ENCODE measurements at places on chromosomes 1 and 21. TPM values are rescaled to one million over a fixed set of nuclear protein-coding genes. Genes with fewer than 3 reads are reported as not detected.
A peak's percentile ranks its signal among the peaks of the same experiment; 100 is the strongest.

GRCh38 chr1:246428542-246429308 lies 78.4 kb downstream of the SMYD3 start:
- no peak for DNase-seq
- H3K27me3 ChIP-seq: no peaks in the 10 kb centered on the region
- no peak overlapping the region for H3K27ac ChIP-seq

SLC26A9 gene
- not detected for total RNA-seq

CNTN2 gene
- not detected for total RNA-seq

- DNase-seq: no peak
- H3K27me3 ChIP-seq: no peaks in the 10 kb centered on the region
- no peaks in the 10 kb centered on the region for H3K4me1 ChIP-seq
- H3K27ac ChIP-seq: no peak overlapping the region
- no peaks in the 10 kb centered on the region for H3K36me3 ChIP-seq
- H3K4me3 ChIP-seq: no peak overlapping the region
Observed at GRCh38 chr1:75234562-75234961, 100.4 kb downstream of the LHX8 start.

COL11A1 gene
- total RNA-seq: not detected

DNA sequence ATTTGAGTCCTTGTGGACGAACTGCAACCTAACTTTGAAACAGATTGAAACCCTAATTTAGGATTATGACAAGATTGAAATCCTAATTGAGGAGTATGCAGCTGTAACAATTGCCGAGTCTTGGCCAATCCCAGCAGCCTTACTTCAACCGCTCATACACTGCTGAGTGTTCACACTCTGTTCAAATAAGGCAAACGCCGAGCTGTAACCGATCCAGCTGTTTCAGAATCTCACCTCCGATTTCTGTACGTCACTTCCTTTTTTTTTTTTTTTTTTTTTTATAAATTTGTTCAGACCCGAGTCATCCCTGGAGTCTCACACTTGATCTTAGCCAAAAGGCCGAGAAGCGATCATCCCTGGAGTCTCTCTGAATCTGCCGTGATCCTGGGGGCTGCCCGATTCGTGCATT lies 22.3 kb upstream of the ATP5PO start:
- no peaks in the 10 kb centered on the region for H3K27me3 ChIP-seq
- peaks cover 67% of the 10 kb centered on the region for H3K4me1 ChIP-seq
- H3K36me3 ChIP-seq: peaks cover 42% of the 10 kb centered on the region
- H3K4me3 ChIP-seq: no peak overlapping the region
- no peak for DNase-seq

GRCh38 chr1:148318123-148318903 lies 164.8 kb downstream of the PPIAL4G start:
- DNase-seq: peak; percentile 77
- H3K4me3 ChIP-seq: peak overlapping the region; percentile 89
- peaks cover 2% of the 10 kb centered on the region for H3K36me3 ChIP-seq
- peaks cover 33% of the 10 kb centered on the region for H3K4me1 ChIP-seq

DNA sequence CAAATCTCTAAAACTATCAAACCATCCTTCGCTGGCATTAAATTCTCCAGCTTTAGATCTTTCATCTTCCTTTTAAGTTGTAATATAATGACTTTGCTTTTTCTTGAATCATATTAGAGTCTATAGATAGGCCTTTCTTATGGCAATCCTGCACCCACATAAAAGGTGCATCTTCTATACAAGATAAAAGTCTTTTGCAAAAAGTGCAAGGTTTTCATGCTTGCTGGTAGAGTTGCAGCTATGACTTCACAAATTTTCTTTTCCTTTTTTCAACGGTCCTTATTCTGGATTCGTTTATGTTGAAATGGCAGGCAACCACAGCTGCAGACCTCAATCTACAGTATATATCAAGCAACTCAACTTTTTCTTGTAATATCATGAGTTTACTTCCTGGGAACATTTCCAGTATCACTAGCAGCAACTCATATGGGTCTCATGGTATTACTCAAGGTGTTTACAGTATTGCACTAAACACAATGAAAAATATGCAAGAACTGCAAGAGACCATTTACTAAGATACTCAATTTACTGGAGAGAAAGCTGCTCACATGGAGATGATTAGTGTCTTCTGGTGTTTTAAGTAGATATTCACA lies 22.1 kb downstream of the OMA1 start:
- H3K36me3 ChIP-seq: peaks cover 6% of the 10 kb centered on the region
- H3K4me3 ChIP-seq: no peak overlapping the region
- no peak overlapping the region for H3K27ac ChIP-seq
- peaks cover 11% of the 10 kb centered on the region for H3K4me1 ChIP-seq

EDARADD gene
- 1.6 TPM for total RNA-seq

- peaks cover 7% of the 10 kb centered on the region for H3K27me3 ChIP-seq
- DNase-seq: no peak
- no peaks in the 10 kb centered on the region for H3K36me3 ChIP-seq
- no peak overlapping the region for H3K4me3 ChIP-seq
Observed at GRCh38 chr1:242128951-242129502, 130.1 kb upstream of the MAP1LC3C start.

PROK1 gene
- total RNA-seq: not detected

DNA sequence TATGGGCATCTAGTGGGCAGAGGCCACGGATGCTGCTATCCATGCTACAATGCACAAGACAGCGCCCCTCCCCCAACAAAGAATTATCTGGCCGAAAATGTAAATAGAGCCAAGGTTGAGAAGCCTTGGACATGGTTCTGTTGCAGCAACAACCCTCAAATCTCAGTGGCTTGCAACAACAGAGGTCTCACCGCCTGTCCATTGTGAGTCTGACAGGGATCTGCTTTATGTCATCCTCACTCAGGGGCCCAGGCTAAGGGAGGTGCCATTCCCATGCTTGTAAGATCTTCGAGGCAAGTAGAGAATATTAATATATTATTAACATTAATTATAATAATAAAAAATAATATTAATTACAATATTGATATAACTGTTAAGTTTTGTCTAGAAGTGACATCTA lies 9.5 kb upstream of the PITHD1 start:
- no peak for DNase-seq
- H3K4me1 ChIP-seq: peaks cover 8% of the 10 kb centered on the region
- no peak overlapping the region for H3K27ac ChIP-seq

DCDC2B gene
- total RNA-seq: not detected

ILDR2 gene
- total RNA-seq: 6.6 TPM

Data from activated naive CD8-positive, alpha-beta T cell treated with anti-CD3 and anti-CD28 coated beads for 36 hours (primary cell).